SIG-M5 (cell line): ENCODE measurements at places on chromosomes 7 and 10.

DNA sequence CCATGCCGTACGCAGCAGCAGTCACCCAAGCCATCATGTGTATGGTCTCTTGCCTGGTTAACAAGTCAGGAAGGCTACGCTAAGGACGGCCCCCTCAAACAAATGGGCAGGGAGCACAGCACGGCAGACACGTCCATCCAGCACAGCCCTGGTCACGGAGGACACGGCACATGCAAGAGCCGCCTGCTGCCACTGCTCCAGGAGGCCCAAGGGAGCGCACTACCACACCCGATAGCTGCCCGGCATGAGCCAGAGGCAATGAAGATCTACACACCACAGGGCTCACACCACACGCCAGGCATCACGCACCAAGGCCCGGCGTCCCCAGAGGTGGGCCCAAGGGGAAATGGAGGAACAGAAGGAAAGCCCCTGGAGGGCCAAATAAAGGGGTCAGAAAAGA is 134.2 kb downstream of the MAD1L1 start:
- DNase-seq = no peak

DNA sequence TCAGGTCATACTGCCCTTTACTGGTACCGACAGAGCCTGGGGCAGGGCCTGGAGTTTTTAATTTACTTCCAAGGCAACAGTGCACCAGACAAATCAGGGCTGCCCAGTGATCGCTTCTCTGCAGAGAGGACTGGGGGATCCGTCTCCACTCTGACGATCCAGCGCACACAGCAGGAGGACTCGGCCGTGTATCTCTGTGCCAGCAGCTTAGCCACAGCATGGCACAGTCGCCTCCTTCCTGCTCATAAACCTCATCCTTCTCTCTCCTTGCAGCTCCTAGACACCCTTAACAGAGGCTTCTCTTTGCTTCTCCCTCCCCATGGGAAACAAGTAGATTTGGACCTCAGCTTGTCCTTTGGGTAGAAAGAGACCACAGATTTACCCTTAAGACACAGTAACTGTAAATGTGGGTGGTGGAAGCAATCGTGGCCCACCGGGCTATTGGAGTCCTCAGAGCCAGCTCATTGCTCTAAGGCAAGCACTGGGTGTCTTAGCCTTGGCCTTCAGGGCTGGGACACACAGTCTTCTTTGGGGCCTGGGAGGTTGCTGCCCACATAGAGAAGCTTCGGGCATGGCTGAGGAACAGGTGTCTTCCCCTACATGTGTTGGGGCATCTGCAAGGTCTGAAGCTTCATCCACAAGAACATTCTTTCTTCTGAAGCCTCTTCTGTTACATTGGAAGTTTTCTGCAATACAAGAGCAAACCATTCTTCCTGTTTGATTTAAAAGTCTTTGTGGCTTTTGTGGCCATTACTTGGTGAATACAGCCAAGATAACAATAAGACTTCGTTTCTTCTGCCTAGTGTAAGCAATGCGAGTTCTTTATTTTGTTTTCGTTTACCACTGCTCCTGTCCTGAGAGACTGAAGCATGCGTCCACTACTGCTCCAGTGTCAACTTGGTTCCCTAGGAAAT is 95.5 kb upstream of the PRSS58 start:
- DNase-seq = no peak

GRCh38 chr7:90175667-90176066 is 21.4 kb downstream of the STEAP1 start:
- DNase-seq = no peak

DNA sequence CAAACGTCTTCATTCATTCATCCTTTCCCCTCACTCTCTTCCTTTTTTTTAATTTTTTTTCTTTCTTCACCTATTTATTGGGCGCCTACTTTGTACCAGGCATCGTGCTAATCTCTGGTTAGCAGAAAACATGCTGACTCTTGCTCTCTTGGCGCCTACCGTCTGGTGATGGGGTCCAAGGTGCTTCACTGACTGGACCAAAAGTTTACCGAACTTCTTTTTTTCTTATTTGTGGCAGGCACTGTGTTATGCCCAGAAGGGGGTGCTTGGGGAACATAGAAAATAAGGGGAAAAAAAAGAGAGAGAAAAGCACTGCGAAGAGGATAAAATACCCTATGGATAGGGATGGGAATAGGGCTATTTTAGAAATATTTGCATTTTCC is 505 bp upstream of the FAM204A start:
- DNase-seq = no peak

GRCh38 chr10:24981161-24981710 is 28.8 kb upstream of the PRTFDC1 start:
- no peak for DNase-seq

- no peak for DNase-seq
Observed at GRCh38 chr7:157730614-157731013, 393.8 kb downstream of the DNAJB6 start.

GRCh38 chr7:50662996-50663395 is 97.8 kb upstream of the DDC start:
- DNase-seq = no peak

GRCh38 chr7:114959931-114960330 is 38.0 kb downstream of the MDFIC start:
- no peak for DNase-seq

DNA sequence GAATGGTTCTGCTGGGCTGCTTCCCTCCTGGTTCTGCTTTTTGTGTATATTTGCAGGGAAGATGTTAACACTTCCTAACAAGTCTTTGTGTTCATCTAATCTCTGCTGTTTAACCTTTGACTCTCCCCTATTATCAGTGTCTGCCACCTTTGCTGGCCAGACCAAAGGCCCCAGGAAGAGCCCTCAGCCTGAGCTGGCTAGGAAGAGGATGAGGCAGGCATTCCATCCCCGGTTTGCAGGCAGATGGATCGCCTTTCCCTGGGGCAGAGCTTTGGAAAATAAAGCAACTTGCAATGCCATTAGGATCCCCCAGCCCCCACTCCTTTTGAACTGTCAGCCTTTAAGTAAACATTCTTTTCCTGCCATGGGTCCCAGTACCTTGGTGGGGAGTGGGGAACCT is 19.0 kb downstream of the DPCD start:
- no peak for DNase-seq

DNA sequence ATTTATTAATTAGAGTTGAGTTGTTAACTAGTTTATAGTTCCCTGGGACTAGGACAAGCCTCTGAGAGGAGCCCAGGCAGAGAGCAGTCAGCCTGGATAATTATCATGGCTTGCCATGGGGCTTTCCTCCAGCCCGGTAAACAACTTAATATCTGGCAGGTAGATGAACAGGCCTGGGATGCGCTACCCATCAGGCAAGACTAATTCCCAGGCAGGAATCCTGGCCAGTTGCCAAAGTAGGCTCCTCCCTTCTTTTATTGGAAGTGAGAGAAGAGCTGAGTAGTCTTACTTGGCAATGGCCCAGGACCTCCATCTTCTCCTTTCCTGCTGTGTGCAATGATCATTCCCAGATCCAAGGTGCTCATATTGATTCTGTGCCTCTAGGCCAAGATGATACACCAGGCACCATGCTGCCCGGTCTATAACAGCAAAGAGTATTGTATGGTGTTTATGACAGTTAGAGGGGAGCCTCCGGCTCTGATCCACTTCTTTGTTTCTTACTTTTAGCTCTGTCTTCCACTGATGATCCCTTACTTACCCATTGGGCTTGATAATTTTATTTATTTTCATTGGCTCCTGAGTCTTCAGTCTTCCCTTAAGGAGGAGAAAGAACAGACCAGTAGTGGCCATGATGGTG is 408.7 kb downstream of the REEP3 start:
- DNase-seq = no peak

GRCh38 chr7:42911454-42912447 is at the start of gene C7orf25:
C7orf25 (minus strand) TSS chr7:42912070; CDS start chr7:42910900, 1,170 bp downstream.
- DNase-seq = peak; percentile 27

DNA sequence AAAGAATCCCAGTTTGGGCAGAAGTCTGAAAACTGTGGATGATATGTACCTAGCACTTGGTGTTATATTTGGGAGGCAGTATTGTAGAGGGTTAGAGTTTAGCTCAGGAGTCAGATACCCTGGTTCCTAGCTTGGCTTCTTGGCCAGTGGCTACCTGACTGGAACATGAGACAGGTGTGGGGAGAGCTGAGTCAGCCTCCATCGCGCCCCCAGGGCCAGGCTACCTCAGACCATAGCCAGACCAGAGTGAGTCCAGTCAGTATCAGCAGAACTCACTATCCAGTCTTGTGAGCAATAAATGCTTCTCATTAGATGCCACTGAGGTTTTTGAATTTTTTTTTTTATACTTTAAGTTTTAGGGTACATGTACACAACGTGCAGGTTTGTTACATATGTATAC is 26.0 kb downstream of the CYP3A5 start:
- no peak for DNase-seq

DNA sequence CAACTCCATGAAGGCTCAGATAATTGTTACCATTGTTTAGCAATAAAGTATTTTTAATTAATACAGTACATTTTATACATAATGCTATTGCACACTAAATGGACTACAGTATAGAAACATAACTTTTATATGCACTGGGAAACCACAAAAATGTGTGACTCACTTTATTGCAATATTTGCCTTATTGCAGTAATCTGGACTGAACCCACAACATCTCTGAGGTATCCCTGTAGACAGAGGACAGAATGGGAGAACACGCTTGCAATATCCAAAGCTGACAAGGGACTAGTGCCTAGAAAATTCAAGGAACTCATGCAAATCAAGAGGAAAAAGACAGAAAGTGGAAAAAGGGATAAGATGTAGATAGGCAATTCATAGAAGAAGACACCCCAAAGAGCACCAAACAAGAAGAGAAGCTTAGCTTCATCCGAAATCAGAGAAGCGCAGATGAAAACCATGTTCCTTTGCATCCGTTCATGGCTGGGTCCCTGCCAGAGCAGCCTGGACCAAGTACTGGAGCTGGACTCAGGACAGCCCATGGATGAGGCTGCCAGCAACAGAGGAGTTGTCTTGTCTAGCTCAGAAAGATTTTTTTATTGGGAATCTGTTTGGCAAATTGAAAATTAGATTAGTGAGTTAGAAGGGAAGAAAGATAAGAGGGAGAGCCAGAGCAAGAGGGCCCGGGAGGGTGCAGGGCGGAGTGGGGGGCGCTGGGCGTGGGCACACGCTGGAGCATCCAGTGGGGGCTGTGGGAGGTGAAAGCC is 16.0 kb upstream of the GALNTL5 start:
- DNase-seq = peak; percentile 4

DNA sequence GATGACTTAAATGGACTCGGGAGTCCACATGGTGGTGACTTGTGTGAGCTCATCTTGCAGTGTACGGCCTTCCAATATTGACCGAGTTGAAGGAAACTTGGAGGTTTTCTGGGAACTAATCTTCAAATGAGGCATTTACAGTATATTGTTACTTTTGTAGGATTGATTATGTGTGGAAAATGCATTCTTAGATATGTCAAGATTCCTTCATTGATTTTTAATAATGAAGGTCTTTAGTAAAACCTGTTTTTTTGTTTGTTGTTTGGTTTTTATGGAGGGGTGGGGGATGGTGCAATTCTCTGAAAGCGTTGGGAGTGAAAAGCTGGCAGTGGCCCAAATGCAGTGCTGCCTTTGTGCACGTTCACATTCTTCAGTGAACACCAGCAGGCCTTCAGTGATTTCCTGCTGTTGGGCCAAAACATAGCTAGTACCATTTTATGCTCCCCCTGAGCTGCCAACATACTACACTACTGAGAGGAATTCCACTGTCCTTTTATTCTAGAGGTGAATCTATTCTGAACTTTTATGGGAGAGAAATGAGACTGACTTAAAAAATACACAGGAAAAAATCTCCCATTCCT is 50.4 kb downstream of the CCNY start:
- no peak for DNase-seq

DNA sequence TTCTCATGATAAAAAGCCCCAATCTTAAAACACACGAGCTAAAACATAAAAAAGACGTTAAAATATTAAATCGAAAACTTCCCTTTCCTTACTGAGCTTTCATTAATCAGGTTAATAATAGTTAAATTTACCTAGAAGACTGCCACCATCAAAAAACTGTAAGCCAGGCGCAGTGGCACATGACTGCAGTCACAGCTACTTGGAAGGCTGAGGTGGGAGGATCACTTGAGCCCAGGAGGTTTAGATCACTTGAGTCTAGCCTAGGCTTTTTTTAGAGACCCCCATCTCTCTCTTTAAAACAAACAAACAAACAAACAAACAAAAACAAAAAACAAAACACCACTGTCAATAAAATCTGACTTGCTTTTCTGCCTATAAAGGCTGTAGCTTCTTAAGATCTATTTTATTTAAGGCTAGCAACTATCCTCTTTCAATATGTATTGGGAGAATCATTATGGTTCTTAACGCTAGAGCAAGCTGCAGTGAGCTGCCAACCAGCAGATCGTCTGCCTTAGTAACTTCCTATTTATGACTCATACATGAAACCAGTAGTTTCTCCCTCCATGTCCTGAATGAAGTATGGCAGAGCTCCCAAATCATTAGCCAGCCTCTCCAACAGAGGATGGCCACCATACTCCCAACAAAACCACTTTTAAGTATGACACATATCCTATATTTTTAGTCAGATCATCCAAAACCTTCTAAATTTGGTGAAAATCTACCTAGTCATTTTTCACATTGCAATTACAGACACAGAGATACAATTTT is 163.7 kb downstream of the SRPK2 start:
- peak; percentile 18 for DNase-seq

GRCh38 chr7:77434570-77435275 is 18.6 kb upstream of the GSAP start:
- DNase-seq = no peak

DNA sequence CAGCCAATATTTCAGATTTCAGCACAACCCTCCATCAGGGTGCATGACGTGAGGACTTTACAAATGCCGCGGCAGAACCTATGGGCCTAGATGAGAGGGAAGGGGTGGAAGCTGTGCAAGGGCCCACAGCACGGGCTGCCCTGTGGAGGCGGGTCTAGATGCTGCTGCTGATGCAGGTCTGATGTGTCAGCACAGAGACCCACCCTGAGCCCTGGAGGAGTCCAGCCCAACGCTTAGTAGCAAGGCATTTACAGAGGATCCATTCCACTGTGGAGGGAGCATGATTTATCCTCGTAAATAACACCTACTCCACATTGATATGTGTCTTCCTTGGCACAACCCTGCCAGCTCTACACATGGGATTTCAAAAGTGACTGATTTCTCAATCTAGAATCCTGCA is 48.5 kb downstream of the MYL10 start:
- no peak for DNase-seq

DNA sequence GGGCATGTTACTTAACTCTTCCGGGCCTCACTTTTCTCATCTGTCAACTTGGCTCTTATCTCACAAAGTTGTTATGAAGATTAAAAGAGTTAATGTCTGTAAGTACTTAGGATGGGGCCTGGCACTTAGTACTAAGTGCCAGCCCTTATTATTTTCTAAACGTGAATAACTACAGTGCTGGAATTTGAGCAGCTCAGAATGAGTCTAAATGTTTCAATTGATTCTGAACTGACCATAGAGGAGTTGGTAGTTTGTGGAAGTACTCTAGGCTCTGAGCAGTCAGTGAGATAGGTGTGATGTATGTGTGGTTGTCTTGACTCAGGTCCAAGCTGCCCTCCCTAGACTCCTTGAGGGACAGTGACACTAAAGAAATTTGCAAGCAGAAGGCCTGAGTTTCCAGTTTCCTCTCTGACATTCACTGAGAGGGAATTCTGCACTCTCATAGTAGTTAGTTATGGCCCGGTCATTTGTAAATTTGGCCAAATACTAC is 18.5 kb upstream of the JAZF1 start:
- no peak for DNase-seq
